ENCODE measurements at places on chromosomes 11 and 22.

GRCh38 chr11:10327254-10327653 is 22.4 kb downstream of the ADM start:
- DNase-seq, result no peak

- DNase-seq, result no peak
These were observed 57.8 kb upstream of the PSMA1 start for GRCh38 chr11:14577835-14578529.

DNA sequence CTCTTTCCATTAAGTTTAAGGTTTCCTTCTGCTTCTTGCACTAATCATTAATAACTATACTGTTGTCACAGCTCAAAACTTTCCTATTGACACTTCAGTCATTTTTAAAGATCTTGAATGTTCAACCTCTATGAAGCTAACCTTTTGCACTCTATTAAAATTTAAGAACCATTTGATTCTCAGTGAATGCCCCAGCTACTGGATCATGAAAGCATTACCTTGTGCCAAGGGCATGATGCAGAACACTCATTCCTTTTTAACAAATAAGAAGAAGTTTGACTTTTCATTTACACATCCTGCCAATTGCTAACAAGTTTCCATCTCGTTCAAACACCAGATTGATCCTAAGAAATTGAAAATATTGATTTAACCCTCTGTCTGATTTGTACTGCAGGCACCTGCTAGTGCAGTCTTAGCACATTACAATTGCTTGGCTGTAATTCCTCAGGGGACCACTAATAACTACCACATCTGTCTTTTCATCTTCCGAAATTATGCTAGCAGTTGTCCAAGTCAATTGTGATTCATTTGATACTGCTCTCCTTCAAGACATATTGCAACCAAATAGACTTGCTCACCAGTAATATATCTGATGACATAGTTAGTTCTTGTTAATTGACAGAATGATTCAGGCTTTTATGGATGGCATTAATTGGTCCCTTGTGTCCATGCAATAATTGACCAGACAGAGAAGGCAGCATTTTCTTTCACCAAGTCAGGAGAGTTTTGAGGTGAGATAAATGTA is 158.4 kb downstream of the TEAD1 start:
- no peak for DNase-seq

GRCh38 chr11:110782616-110783015 is 70.4 kb upstream of the ARHGAP20 start:
- no peak for DNase-seq

DNA sequence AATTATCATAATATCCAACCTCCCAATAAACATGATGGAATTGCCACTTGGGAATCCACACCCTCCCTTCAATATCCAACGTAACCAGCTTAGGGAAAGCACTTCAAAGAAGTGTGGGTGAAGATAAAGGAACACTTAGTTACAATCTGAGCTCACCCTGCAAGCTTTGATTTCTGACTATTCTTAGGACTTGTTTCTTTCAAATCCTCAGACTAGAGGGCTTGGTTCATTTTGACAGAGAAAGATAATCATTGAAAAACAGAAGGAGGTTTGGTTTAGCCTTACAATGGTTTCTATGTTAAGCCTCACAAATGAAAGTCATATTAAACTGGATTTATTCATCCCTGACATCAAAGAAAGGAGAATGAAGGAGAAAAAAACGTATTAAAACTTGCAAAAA is 57.9 kb upstream of the SYT13 start:
- no peak for DNase-seq

DNA sequence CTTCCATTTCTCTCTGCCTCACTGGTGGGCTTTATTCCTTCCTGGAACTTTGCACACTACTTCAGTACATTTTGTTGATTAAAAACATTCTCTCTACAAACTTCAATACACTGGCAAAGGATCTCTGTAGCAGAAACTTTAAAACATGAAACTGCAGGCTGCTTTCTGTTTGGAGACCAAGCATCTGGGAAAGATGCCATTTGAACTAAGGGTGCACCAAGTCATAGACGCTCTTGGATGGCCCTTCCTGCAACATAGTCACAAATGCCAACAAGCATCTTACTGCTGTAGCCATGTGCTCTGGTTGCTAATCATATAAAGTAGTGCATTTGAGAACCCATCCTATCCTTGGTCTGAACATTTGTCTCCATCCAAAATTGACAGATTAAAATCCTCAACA is 56.4 kb downstream of the SNX19 start:
- DNase-seq, result no peak

- DNase-seq, result no peak
These were observed 305.6 kb downstream of the TBC1D22A start for GRCh38 chr22:47067911-47068625.

All from Kasumi-1 (cell line).